ENCODE measurements at places on chromosomes 4 and X.

DNA sequence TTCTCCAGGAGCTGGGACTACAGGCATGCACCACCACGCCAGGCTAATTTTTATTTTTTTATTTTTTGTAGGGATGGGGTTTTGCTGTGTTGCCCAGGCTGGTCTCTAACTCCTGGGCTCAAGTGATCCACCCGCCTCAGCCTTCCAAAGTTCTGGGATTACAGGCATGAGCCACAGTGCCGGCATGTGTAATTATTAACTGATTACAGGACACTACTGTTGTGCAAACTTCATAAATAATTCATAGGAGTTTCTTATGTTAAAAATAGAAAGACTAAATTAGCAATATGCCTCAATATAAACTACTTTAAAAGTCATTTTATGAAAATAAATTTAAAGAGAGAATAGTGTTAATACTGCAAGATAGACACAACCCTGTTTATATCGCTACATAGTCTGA lies 221.9 kb downstream of the SNCA start:
- no peak for DNase-seq

GRCh38 chrX:78548012-78548411 lies 111.1 kb downstream of the RTL3 start:
- DNase-seq, result no peak

DNA sequence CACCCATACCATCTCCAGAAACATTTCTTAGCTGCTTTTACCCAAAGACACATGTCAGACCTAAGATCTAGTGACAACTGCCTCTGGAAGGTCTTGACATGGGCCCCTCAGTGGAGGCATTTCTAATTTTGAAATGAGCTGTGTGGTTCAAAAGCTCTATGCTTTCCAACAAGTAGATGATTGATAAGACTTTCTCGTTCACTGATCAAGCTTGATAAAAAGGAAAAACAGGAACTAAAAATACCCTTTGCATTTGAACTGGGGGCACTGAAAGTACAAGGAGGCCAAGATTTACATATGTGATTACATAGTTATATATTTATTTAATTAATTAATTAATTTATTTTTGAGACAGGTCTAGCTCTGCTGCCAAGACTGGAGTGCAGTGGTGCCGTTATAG lies 61.3 kb upstream of the SCOC start:
- DNase-seq, result no peak

DNA sequence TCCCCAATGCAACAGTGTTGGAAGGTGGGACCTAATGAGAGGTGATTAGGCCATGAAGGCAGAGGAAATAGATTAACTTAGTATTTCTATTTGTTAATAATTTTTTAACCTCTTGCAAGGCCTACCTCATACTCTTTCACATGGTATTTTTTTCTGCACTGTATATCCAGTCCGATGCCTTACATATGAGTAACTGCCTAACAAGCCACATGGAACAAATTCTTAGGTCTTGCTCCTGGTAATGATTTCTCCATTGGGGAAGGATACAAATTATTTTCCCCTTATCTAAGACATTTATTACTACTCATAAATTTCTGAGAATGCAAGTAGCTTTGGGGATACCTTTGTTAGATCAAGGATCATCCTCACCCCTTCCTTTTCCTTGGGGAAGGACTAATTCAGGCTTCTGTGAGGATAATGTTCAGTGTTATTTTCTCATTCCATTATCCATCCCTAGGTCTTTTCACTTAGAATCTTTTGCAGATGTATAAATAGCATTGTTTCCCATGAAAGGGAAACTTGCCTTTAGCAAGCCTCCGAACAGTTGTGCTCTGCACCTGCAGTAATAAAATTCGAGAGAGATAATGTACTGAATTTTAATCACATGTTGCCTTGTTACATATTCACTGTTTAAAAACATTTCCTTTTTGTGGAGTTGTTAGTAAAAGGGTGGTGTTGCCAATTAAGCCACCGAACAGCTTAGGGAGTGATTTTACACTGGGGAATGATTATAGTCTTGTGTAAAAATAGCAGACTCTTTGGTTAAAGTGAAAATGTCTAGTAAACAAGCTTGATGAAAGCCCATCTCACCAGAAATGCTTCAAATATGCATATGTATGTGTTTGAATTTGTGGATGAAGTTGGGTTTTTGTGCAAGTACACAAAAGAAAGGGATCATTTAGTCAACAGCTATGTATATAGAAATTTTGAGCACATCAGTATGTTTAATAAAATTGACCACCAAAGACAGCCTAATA lies 89.9 kb downstream of the CFAP299 start:
- DNase-seq, result no peak

- no peak for DNase-seq
These were observed 41.9 kb downstream of the CNGA1 start for GRCh38 chr4:47974566-47974965.

Measured in stimulated activated CD4-positive, alpha-beta T cell treated with anti-CD3 and anti-CD28 coated beads, Interleukin-2, amount 100 ng/mL, for 24 hours (primary cell).